ENCODE measurements at places on chromosomes 3 and 15.

- DNase-seq: no peak
Measured at GRCh38 chr3:186315581-186316354, 46.3 kb downstream of the DGKG start.

DNA sequence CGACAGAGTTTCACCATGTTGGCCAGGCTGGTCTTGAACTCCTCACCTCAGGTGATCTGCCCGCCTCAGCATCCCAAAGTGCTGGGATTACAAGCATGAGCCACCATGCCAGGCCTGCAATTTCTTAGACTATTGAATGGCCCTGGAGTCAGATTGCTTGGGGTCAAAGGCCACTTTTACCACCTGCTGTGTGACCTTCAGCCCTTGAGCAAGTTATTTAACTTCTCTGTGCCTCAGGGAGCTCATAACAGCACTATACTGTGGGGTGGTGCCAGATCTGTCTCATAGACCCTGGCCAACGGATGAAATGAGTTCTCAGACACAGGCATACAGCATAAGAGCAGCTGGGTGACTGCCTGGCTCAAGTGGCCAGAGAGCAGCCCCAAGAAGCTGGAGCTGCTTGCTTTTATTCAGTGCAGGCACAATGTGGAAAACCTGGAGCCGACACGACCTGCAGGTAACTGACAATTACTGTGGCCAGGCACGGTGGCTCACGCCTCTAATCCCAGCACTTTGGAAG, 44.9 kb upstream of the FURIN start:
- DNase-seq: no peak

DNA sequence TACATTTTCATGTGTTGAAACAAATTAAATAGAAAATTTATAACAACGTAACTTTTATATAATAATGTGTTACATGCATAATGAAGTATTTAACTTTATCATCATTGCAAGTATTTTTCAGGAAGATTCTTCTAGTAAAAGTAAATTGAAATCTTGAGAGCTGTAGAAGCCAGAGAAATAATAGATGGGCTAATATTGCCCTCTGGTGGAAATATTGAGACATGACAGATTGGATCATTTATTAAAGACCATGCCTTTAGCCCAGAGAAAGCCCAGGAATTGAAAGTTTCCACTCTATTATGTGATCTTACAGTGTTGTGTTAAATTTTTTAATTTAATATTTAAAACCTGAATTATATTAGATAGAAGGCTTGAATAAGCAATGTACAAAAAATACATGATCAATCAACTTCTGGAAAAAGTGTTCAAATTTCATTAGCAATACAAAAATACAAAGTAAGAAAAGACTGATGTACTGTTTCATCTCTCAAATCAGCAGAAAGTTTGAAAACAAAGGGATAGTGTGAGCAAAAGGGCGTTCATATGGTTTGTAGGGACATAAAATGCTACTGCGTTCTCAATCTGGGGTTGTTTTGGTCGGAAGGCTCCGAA, 52.7 kb upstream of the SPTSSB start:
- DNase-seq: peak; percentile 55

GRCh38 chr15:70078578-70079417, 18.9 kb downstream of the TLE3 start:
- DNase-seq: no peak

DNA sequence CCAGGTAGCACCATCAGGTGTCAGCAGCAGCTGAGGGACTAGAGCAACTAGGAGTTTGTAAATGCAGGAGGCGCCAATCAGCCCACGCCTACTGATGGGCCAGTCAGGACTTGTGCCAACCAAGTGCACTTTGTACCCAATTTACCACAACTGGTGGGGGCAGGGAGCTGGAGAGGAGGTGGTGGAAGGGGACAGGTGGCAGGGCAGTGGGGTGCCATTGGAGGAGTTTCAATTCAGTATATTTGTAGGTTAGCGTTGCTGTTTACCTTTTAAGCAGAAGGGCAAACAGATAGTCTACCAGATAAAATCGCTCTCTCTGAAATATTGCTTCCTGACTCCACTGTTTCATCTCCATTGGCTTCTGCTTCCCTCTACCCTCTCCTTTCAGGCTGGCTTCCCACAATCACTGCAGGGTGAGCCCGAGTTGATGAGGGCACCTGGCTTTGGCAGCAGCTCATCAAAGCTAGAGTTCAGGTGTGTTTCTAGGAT, 75.7 kb downstream of the TRIM69 start:
- DNase-seq: no peak

- DNase-seq: no peak
Measured at GRCh38 chr3:10547841-10548783, 42.7 kb upstream of the ATP2B2 start.

- no peak for DNase-seq
Measured at GRCh38 chr3:64870876-64871646, 183.3 kb upstream of the ADAMTS9 start.

DNA sequence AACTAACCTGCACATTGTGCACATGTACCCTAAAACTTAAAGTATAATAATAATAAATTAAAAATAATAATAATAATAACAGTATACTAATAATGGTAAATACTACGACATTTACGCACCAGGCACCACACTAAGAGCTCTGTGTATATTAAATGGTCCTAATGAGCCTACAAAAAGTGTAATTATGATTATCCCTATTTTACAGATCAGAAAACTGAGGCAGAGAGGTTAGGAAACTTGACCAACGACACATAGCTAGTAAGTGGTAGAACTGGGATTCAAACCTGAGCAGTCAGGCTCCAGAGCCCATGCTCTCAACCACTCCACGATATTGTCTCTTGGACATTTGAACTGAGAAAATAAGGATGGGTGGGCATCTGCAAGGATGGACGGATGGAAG, 15.0 kb downstream of the KIF7 start:
- DNase-seq: no peak

DNA sequence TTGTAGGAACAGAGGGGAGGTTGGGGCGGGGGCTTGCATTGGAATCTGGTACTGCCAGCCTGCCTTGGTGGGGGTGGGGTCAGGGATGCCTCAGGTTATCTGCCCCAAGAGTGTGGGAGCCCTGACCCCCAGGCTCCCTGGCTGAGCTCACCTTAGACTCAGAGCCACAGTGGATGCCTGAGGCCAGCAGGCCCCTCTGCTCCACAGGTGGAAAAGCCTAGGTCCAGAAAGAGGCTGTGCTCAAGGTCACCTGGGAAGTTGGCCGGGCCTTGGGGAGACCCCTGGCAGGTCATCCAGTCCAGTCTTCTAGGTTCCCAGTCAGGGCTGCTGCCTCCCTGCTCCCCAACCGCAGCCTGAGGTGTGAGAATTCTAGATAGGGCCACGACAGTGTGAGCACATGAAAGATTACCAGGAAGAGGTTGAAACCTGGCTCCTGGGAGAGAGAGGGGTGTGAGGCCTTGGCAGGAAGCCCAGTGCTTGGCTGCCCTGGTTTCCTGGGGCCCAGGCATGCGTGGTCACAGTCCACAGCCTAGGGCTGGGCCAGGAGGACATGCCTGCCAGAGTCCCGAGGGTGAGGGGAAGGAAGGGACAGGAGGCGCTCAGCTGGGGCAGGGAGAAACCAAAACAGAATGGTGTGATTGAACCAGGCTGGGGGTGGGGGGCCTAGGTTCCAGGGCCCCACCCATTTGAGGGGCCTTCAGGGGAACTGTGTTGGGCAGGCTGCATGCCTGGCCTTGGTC, 4.9 kb downstream of the HDAC11 start:
- peak; percentile 28 for DNase-seq

- no peak for DNase-seq
Measured at GRCh38 chr15:42449770-42450424, 41.0 kb downstream of the ZNF106 start.

- no peak for DNase-seq
Measured at GRCh38 chr3:122857019-122857418, 62.1 kb downstream of the SLC49A4 start.

- no peak for DNase-seq
Measured at GRCh38 chr3:167372138-167372537, 8.0 kb downstream of the ZBBX start.

DNA sequence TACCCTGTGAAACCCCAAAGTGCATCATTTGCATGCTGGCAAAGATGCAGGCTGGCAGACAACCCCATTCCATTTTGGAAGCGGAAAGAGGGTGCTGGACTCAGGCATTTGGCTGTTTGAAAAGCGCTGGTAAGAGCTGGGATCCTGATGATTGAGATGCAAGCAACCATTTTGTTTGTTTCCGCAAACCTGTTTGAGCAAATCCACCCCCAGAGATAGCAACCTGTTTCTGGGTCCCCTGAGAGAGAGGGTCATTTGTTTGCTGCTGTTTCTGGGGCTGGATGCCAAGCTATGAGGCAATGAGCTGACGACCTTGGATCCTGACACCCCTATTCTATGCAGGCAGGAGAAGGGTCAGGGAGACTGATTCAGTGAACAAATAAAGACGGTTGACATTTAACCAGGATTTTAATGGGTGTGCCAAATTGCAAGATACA, 9.8 kb downstream of the SLC6A1 start:
- DNase-seq: no peak

DNA sequence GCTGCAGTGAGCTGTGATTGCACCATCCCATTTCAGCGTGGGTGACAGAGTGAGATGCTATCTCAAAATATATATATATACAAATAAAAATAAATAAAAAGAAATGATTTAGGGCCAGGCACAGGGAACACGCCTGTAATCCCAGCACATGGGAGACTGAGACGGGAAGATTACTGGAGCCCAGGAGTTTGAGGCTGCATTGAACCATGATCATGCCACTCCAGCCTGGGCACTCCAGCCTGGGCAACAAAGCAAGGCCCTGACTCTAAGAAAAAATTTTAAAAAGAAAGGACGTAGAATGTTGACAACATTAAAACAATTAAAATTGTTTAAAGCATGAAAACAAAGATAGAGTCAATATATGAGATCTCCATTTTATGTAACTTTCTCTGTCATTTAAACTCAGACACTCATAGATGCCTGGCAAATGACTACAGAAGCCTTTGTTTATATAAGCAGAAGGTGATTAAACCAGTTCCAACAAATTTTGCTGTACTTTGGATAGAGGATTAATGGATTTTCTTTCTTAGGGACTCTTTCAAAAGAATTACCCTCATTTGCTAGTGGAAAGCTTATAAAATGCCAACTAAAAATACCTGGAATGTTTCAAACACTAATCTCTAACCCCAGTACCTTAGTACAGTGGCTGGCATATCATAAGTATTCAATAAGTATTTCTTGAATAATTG, 10.7 kb upstream of the TRPM7 start:
- no peak for DNase-seq

DNA sequence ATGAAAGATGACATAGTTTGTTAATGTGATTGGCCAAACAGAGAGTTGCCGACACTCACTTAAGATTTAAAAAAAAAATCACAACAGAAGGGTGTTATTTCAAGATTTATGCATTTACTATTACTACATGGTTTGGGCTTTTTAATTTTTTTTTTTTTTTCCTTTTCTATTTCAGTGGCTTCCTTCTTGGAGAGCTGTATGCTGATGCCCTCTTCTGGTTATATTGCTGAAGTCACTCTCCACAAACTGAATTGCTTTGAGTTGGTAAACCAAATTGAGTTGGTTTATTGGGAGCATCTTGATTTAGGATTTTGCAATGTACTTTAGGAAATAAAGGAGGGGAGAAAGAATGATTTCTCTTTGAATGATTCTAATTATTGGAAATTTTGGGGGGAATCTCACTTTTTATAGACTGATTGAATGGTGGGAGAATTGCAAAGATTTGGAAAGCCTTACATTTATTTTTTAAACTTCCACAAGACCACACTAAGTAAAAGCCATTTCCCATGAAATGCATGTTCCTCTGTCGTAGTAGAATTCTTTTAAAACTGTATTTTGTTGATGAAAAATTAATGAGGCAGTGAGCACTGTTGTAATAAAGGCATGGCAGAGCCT, 186.6 kb upstream of the FEZF2 start:
- DNase-seq: no peak

DNA sequence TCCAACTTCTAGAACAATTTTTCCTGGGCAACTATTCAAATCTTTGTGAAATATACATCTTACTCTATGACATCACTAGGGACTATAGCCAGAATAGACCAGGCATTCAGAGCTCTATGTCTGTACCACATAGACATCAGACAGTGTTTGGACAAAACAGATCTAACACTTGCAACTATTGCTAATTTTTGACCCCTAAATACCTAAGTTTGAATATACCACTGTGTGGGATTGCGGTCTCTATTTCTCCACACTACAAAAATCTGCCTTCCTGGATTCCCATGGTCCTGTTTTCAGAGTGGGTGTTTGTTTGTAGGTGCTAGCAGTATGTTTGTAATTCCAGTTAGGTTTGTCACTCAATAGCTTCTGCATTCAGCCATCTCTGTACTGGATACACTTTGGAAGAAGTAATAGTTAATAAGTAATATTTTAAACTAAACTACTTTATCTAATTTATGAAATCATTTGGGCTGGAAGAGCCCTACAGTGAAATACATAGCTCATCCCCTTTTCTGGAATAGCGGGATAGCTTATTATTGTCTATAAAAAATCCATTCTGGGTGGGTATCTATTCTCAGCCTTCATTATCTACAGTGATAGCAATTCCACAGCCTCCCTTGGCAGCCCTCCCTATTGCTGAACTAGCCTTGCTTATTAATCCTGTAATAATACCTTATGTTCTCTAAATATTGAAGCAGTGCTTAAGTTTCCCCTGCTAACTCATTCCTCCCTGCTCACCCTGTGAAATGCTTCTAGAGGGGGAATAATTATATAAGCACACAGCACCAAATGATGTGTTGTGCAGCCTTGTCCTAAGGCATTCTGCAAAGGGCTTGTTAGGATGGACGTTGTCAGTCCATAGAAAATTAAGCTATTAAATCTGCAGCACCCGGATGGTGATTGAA, 49.4 kb downstream of the RBMS3 start:
- DNase-seq: no peak

DNA sequence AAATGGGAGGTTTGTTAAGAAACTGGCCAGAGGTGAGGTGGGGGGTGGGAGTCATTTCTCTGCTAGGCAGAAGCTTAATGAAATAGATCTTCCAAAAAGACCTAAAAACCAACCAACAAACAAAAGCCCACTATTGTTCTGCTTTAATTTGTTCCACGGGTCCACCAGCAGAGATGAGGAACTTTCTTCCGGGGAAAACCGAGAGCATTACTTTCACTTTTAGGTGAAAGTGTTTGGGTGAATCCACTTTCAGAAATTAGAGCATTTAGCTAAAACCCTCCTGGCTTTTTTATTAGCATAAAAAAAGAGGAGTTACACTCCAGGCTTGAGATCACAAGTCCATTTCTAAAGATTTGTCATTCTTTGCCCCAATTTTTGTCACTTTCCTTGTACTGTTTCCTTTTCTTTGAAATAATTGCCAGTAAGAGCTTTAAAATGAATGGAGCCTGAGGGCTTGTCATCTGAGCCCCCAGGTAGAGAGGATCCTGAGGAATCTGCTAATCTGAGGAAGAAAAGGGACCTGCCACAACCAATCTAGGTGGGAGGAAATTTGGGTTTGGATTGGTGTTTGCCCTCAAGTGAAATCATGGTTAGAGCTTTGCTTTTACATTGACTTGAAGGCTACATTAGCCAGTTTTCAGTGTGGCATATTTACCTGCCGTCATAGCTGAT, 667.6 kb downstream of the NAALADL2 start:
- DNase-seq: no peak

DNA sequence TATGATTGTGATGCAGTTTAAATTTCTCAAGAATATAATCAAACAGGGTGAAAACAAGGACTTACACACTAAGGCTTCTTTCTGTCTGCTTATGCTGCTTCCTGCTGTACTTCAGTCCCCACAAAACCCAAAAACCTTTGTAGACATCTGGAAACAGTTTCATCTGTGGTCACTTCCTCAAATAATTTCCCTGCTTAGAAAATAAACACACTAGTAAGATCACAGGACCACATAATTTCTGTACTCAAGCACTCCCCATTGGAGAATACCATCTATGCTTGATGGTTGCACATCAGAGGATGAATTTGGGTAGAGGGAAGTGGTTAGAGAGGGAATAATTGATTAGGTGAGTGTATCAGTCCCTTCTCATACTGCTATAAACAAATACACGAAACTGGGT, 266.2 kb downstream of the LSAMP start:
- no peak for DNase-seq

All from CD4-positive, alpha-beta T cell treated with Interleukin-10 for 1 hour (primary cell).